ENCODE measurements at places on chromosomes 2 and 18. TPM values are rescaled to one million over a fixed set of nuclear protein-coding genes. Genes with fewer than 3 reads are reported as not detected.
A peak's percentile ranks its signal among the peaks of the same experiment; 100 is the strongest.

GRCh38 chr2:74313497-74313896, 29.7 kb downstream of the SLC4A5 start:
- DNase-seq: no peak

- DNase-seq: no peak
These were observed 49.6 kb upstream of the ITSN2 start for GRCh38 chr2:24409700-24410556.

- DNase-seq: no peak
These were observed 167.7 kb downstream of the TXNL1 start for GRCh38 chr18:56470406-56471351.

DNA sequence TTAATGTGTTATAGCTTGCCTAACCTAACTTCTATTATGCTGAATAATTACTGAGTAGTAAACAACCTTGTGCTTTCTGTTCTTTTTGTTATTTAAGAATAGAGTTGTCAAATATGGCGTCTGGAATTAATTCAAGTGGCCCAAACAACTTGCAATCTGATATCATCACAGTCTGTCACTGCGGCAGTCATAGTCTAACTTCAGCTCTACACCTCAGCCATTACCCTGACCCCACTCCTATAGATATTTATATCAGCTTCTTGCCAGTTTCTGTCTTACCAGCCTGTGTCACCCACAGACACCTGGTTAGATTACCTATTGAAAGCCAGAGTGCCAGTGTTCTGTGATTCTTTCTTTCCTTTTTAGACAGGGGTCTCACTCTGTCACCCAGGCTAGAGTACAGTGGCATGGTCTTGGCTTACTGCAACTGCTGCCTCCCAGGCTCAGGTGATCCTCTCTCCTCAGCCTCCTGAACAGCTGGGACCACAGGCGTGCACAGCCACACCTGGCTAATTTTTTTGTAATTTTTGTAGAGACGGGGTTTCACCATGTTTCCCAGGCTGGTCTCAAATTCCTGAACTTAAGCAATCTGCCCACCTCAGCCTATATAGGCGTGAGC, 14.1 kb upstream of the KLHL41 start:
- DNase-seq: no peak

GRCh38 chr2:27085673-27086089, 891 bp upstream of the KHK start:
- peak; percentile 94 for DNase-seq

GRCh38 chr2:3899536-3900155, 196.3 kb downstream of the DCDC2C start:
- no peak for DNase-seq

- DNase-seq: no peak
These were observed 181.2 kb upstream of the LRATD1 start for GRCh38 chr2:14451312-14451711.

- DNase-seq: no peak
These were observed 80.2 kb downstream of the TCF7L1 start for GRCh38 chr2:85213404-85213803.

DNA sequence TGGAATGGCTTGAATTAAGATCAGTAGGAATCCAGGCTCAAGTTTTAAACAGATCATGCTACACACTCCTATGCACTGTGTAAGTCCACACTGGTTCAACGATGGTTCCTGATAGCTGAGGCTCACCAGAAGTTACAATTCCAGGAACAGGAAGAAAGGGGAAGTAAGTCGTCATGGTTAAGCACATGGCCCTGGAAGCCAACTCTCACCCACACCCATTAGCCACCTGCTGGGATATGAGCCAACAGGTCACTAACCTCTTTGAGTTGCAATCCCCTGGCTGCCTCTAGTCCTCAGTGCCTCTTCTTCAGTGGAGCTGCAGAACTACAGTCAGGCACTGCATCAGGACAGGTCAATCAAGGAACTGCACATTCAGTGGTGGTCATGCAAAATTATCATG, 133.5 kb downstream of the TMEM182 start:
- no peak for DNase-seq

GRCh38 chr18:73976433-73976832, 171.2 kb downstream of the FBXO15 start:
- DNase-seq: no peak

DNA sequence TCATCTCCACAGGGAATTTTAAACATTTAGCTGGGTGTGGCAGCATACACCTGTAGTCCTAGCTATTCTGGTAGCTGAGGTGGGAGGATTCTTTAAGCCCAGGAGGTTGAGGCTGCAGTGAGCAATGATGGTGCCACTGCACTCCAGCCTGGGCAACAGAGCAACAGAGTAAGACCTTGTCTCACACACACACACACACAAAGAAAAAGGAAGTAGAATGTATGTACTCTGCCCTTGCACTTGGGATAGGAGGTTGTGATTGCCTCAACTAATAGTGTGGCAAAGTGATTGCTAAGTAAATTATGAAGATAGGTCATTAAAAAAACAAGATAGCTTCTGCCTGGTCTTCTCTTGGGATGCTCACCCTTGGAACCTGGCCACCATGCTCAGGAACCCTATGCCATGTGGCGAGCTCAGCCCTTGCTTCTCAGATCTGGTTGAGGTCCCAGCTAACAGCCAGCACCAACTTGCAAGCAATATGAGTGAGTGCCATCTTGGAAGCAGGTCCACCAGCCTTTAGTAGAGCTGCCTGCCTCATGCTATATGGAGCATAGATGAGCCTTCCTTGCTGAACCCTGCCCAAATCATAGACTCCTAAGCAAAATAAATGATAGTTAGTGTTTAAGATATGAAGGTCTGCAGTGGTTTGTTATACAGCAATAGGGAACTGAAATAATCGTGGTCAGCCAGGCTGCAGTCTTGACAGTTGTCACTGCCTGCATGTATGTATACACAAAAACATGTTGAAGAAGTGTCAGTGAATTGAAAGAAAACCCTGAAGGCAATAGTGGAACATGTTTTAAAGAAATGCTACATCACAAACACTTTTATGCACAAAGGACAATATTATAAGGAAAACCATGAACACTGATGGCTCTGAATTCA, 30.1 kb upstream of the PNO1 start:
- DNase-seq: no peak

- DNase-seq: no peak
These were observed 295.2 kb downstream of the NYAP2 start for GRCh38 chr2:225694664-225695063.

- no peak for DNase-seq
These were observed 78.0 kb upstream of the BZW1 start for GRCh38 chr2:200733713-200734198.

DNA sequence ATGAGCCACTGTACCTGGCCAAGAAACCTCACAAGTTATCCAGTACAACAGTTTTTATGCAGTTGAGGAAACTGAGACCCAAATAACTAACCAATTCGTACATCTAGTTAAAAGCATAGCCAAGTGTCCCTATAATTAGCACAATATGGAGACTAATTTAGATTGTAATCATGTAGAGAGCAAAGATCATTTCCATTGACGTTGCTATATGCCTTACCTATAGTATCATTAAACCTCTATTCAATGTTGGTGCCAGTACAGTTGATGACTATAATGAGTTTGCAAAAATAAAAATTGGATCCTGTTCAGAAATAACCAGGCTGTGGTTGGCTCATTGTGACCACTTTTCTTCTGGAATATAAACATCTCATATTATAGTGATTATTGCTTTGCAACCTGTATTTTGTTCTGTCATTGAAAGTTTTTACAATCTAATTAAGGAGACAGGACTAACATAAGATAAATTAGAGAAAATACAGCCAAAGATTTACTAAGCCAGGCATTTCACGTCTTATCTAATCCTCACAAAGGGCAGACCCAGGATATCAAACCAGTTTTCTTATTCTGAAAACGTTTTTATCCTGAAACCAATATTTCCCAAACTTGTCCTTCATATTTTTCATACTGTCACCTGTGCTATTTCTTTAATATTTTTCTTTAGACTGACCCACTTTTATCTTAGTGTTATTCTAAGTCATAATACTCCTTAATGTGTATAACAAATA, 130.0 kb upstream of the STON1 start:
- DNase-seq: no peak

- no peak for DNase-seq
These were observed 99.2 kb downstream of the BCL2L11 start for GRCh38 chr2:111219734-111220505.

- no peak for DNase-seq
These were observed 96.2 kb downstream of the CABLES1 start for GRCh38 chr18:23231340-23232021.

DNA sequence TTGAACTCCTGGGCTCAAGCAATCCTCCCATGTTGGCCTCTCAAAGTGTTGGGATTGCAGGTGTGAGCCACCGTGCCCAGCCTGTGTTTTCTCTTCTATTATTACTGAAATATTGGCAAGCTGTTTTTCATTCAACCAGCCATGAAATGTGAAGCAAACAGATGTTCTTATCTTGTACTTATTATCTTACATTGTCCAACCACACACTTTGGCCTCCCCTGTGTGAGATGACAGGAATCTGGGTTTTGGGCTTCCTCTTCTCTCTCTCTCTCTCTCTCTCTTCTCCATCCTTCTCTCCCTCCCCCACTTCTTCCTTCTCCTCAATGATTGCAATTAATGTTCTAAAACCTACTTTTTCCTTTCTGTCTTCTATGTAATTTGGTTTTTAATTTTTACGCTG, 33.1 kb downstream of the RAMP1 start:
- DNase-seq: no peak

DNA sequence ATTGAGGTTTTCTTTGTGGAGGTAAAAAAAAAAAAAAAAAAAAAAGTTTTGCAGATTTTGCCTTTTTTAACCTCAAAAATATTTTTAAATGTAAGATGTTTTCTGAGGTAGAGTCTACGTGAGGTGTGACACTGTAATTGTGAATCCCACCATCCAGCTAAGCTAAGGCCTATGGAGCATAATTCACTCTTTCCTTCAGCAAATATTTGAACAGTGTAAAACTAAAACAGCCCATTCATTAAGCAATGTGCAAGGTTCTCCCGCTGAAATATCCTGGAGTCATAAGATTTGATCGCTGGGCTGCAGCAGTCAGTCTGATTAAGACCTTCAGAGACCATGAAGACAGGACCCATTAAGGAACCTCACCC, 105.1 kb downstream of the HNRNPLL start:
- DNase-seq: no peak

Gene TCF7L1
- 27.8 TPM for total RNA-seq

Gene INHBB
- total RNA-seq: 54.8 TPM

Gene SKOR2
- not detected for total RNA-seq

Gene RGPD6
- total RNA-seq: 26.9 TPM
